ENCODE measurements at places on chromosomes 11 and 22.

DNA sequence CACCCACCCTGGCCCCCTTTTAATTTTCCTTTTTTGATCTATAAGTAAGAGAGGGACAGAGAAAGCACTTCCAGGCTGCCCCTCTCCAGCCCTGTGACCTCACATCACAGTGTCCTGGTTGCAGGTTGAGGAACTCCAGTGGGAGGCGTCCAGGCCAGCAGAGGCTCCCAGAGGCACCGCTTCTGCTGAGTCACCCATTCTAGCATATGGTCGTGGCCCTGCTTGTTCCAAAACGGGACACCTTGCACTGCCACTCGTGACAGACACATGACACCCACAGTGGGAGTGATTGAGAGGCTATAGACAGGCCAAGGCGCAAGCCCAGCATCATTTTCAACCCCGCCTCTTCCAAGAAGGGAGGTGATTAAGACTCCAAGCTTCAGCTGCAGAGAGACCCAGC, 16.0 kb upstream of the TMPRSS4 start:
- DNase-seq = no peak

DNA sequence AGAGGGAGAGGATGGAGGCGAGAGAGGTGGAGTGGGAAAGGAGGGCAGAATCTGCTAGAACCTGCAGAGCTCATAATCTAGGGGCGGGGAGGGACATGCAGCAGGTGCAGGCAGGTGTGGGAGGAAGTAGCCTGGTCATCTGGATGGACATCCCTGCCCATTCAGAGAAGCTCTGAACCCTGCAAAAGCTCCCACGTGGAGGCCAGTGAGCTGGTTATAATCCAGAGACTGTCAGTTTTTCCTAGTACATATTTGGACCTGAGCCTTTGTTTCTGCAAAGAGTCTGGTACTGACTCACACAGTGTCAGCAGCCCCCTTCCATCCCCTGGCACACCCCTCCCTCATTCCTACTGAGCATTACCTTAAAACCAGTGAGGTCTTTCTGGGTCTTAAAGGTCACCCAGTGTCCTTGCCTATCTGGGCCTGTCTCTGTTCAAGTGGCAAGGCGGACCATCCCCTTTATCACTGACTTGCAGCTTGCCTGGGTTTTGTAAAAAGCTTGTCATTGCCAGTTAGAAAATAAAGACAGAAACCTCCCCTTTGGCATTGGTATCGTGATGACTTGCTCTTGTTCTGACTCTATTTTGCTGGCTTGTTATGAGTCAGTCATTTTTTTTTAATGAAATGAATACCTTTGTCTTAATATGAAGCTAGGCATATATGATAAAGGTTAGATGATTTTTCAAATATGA, 26.1 kb downstream of the PTPRJ start:
- DNase-seq = no peak

DNA sequence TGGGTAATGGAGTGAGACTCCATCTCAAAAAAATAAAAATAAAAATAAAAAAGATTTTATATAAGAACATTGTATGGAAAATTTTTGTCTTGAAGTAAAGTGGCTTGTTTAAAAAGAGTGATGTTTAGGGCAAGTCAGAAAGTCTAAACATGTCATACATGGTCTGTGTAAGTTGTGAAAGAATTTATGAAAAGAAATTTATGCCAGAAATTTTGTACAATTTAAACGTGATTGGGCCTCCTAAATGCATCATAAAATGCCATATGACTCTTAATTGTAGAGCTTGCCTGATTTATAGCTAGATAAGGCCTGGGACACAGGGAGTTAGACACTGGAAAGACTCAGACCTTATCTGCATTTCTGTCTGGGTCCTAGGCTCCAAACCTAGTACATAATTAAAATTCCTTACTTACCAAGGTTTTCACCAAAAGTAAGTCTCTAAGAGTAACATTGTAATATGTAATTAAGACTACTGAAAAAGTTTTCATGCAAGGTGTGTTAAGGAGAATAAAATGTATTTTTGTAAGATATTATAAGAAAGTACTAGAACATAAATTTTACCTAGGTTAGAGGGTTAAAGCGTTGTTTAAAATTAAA, 110.5 kb downstream of the AASDHPPT start:
- no peak for DNase-seq

DNA sequence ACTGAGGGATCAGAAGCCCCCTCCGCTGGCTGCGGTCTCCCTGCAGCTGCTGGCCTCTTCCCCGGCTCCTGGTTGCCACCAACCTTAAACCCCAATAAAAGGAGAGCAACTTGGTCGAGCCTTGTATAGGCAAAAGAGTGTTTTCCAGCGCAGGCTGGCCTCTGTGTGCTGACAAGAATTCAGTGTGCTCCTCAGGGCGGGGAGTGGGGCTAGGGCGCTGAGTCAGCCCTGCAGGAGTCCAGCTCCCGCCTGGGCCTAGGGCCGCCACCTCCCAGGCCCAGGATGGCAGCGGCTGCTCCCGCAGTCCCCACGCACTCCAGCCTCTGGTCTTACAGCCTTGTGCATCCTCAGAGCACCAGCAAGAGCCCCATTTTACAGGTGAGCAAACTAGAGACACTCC, at the start of gene SHISAL1:
SHISAL1 (minus strand) TSS at position 186 of the 400 bp plus-strand sequence. CDS start 12,006 bp downstream, outside the sequence.
- no peak for DNase-seq

DNA sequence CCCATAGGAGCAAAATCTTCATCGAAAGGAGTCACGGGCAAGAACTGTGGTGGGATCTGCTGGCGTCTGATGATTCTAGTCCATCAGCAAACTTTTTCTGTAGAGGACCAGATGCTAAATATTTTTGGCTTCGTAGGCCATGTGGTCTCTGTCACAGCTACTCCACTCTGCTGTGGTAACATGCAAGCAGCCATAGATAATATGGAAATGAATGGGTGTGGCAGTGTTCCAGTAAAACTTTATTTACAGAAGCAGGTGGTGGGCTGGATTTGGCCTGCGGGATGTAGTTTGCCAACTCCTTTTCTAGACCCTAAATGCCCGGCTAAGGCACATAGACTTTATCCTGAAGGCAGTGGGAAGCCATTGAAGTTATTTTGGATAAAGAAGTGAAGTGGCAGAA, 32.9 kb downstream of the BMAL1 start:
- no peak for DNase-seq

DNA sequence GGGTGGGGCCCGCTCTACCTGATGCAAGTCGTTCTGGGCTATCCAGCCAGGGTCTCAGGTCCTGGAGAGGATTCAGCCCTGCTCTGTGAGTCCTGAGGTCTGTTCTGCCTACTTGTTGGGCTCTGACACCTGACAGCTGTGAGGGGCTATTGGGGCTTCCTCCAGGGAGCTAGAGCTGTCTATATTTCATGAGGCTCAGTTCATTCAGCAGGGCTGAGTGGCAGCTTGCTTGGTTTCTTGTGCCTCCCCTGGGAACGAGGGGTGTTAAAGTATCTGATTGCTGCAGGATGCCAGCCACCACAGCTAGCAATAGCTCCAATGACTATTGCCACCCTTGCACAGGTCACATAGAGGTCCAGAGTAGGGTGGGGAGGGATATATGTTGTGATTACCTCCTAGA, 26.7 kb downstream of the INSC start:
- no peak for DNase-seq

DNA sequence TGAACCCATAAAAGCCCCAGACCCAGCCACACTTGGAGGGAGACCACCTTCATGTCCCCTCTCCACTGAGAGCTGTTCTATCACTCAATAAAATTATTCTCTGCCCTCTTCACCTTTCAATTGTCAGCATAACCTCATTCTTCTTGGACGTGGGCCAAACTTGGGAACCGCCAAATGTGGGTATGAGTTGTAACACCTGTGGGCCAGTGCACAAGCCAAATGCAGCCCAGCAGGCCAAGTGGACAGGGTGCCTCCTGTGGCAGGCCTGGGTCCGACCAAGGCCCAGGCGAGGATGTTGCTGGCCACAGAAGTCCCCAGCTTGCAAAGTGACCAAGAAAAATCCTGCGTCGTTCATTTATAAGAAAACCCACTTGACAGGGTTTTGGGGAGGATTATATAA, 621.2 kb downstream of the METTL15 start:
- DNase-seq = no peak

GRCh38 chr11:46335890-46336562, 11.2 kb upstream of the DGKZ start:
- DNase-seq = no peak

- DNase-seq = no peak
Observed at GRCh38 chr11:36354221-36355003, 58.3 kb downstream of the PRR5L start.

GRCh38 chr11:93484716-93485115, 58.5 kb downstream of the SMCO4 start:
- DNase-seq = no peak

DNA sequence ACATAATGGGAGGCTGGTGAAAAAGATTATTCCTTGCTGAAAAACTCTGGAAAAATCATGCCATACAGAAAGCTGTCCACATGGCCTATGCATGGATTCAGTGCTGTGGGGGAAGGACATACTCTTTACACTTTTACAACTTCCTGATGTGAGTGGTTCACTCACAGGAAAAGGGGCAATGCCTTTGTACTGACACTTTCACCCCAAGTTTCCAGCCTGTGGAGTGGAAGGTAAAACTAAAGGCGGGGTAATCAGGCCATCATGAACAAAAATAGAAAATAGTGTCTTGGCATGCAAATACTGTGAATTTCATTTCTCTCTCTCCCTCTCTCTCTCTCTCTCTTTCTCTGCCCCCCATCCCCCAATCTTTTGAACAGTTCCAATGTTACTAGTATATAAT, 281.8 kb downstream of the ETS1 start:
- DNase-seq = no peak

Data from CD4-positive, alpha-beta T cell (primary cell).